Dermis microvascular lymphatic vessel endothelial cell (primary cell): ENCODE measurements at places on chromosomes 12 and 14.

GRCh38 chr14:80923368-80923767, 18.2 kb downstream of the CEP128 start:
- no peak for DNase-seq

DNA sequence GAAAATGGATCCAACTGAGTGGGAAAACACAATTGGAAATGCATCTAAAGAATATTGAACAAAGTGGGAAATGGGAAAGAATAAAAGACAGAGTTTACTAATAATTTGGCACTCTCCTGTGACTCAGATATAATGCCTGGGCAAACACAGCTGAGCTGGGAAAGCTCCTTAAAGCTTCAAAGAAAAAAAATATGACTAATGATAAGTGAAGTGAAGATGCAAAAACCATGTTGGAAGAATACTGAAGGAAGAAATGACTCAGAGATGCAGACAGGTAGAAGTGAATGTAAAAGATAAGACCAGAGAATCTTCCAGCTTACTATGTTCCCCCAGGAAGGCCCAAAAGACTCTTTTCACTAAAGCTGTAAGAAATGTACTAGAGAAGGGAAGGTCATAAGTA, 62.4 kb upstream of the FOXG1 start:
- no peak for DNase-seq

DNA sequence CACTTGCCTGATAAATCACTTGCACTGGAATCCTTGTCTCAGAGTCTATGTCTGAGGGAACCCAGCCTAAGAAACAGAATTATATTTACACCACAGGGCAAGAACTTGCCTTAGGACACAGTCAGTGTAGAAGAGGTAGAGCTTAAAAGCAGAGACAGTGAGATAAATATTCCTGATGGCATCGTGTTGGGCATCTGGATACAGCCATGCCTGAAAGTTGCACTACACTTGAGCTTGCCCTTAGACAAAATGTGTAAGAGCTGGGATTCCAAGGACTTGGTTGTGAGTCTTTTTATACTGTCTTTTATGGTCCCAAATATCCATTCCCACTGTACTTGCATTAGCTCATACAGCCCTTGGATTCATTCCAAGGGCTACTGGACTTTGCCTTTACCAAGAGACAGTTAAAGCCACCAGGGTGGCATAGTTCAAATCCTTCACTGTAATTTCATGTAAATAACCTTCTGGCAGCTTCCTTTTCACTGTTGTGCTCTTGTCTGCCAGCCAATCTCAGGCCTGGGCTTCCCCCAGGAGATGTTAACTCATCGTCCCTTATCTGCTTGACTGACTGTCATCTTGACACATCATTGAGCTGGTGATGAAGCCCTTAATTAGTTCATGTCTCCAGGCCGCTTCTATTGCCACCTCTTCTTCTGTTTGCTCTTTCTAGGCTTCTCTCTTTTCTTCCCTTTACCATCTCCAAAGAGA, 577.9 kb upstream of the TBX3 start:
- DNase-seq, result no peak

DNA sequence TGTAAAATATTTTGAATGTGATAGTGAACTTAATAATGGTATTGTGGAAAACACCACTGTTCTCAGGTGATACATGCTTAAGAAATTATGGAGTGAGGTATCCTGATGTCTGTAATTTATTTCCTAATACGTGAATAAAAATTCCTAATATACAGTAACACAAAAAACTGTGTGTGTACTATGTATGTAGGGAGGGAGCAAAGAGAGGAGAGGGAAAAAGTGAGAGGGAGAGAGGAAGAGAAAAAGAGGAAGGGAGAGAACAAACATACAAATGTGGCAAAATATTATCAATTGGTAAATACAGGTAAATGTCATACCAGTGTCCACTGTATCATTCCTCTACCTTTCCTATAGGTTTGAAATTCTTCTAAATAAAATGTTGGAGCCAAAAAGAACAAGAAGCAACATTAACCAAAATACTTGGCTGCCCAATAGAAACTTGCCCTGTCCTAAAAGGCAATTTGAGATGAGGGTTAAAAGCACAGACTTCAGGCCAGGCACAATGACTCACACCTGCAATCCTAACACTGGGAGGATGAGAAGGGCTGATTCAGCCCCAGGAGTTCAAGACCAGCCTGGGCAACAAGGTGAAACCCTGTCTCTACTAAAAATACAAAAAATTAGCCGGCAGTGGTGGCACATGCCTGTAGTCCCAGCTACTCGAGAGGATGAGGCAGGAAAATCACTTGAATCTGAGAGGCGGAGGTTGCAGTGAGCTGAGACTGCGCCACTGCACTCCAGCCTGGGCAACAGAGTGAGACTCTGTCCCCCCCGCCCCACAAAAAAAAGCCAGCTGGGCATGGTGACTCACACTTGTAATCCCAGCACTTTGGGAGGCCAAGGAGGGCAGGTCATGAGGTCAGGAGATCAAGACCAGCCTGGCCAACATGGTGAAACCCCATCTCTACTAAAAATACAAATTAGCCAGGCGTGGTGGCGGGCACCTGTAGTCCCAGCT, 14.5 kb downstream of the R3HDM2 start:
- DNase-seq, result no peak

DNA sequence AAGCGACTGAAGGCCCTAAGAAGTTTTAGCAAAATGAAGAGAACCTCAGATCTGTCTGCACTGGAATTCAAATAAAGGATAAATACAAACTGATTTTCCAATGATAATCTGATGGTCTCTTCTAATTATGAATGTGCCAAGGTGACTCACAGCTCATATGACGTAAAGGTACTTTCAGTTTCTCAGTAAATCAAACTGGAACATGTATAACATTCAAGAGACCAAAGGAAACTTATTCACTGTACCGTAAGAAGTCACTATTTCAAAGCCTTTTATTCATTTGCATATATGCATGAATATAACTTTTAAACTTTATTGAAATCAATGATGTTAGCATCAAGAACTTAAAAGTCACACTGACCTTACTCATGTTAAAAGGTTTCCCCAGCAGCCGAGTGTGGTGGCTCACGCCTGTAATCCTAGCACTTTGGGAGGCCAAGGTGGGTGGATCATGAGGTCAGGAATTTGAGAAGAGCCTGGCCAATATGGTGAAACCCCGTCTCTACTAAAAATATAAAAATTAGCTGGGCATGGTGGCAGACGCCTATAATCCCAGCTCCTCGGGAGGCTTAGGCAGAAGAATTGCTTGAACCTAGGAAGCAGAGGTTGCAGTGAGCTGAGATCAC, 52.2 kb downstream of the ATXN2 start:
- DNase-seq, result peak; percentile 20

DNA sequence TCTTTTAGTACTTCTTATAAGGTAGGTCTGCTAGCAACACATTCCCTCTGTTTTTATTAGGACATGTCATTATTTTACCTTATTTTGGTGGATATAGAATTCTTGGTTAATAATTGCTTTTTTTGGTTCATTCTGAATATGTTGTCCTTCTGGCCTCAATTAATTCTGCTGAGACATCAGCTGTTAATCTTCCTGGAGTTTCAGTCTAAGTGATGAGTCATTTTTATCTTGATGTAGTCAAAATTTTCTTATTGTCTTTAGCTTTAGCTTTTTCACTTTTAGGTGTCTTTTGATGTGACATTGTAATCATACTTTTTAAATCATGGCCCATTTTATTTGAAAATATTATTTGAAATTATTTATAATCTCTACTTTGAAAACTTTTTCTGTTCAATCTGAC, 104.9 kb upstream of the PMCH start:
- no peak for DNase-seq

DNA sequence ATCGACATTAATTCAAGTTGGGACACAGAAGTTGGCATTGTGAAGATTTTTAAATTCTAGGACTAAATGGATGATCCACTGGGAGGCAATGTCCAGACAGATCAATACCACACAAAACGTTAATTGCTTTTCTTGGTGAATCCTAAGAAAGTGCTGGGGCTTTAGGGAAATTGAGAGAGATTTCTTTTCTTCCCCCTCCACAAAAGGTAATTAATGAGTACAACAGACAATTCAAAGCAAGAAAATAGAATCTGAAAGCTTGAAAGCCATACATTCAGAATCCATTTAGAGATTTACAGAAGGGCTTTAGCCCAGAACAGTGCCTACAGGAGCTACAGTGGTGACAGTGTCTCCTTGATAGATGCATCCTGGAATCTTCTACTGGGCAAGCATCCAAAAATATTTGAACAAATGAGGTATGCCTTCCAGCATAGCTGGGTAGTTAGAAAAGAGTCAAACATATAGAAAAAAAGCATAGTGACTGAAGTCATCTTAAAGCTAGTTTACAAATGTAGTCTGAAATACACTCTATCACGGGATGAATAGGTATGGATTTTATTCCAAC, 718.1 kb downstream of the DIO2 start:
- no peak for DNase-seq

GRCh38 chr12:15601210-15601800, 187.9 kb downstream of the EPS8 start:
- no peak for DNase-seq

- no peak for DNase-seq
Observed at GRCh38 chr12:47988073-47989022, 15.9 kb downstream of the COL2A1 start.

DNA sequence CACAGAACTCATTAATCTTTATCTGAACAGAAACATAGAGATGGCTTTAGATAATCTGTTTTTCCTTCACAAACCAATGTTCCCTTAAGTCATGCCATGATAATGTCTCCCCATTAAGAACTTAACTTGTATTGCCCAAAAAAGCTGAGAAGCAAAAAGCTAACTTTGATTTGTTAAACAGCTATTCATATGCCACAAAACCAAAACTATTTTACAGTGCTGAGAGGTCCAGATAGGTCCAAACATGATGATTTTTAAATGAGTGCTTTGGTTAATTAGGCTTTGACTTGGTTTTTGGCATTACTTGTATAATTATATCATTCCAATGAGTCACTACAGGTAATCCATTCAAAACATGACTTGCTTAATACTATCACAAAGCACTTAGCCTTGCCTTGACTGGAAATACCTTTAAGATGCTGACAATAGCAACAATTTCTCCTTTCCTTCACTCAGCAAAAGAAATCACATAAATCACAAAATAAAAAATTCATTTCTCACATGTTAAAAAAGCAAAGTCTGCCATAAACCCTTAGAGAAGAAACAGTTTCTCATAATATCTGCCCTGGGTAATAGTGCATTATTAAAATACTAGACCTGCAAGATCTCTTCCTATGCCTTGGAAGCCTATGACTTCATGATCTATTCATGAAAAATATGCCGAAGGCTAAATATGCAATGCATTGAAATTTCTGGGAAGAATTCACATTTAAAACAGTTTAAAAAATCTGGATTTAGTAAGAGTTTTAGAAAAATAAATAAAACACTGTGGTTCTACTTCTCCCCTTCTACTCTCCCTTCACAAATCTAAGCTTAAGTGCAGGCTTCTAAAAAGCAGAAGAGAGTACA, 52.0 kb upstream of the SAV1 start:
- no peak for DNase-seq

- peak; percentile 85 for DNase-seq
Observed at GRCh38 chr12:90280564-90281058, 572.0 kb upstream of the ATP2B1 start.

GRCh38 chr12:19642345-19642744, 203.1 kb downstream of the AEBP2 start:
- no peak for DNase-seq

DNA sequence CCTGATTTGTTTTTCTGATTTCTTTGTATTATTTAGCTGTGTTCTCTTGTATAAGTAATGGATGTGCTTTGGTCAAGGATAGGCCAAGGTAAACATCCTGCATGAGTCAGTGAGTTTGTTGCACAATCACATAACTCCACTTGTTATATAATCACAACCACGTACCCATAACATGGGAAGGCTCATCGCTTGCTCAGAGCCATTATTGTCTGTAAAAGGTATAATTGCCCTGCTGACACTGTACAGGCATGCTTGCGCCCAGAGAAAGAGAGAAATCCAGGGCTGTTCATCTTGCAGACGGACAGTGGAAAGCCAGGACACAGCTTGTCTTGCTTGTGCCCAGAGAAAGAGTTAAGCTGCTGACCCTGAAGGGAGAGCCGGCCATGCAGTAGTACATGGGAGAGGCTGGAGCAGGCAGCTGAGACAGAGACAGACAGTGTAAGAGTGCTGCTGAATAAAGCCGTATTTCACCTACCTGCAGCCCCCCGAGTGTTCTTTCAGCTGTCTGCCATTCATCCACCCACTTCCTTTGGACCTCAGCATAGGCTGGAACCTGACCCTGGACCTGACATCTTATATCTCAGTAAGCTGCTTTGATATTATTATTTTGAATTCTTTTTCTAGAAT, 174.7 kb upstream of the DAAM1 start:
- DNase-seq, result peak; percentile 9

DNA sequence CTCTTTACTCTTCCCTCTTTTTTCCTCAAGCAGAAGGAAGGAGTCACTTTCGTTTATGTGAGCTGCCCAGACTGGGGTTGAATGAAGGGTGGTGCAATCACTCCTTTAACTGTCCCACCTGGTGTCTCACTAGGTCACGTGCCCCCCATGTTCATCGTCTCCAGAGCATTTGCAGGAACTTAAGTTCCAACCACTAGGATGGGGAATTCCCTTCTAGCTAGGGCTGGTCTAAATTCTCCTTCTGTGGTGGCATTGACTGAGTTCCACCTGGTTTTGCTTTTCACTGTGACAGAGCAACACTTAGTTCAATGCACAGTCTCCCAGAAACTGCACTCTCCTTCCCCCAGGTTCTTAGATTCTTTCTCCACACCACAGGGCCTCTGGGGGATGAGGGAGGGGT, 9.5 kb downstream of the FANCM start:
- no peak for DNase-seq

- DNase-seq, result no peak
Observed at GRCh38 chr12:111788178-111788654, 21.5 kb downstream of the ALDH2 start.

- no peak for DNase-seq
Observed at GRCh38 chr12:56086608-56087007, 6.6 kb downstream of the ERBB3 start.

- DNase-seq, result no peak
Observed at GRCh38 chr14:62597143-62597542, 448.1 kb downstream of the KCNH5 start.

DNA sequence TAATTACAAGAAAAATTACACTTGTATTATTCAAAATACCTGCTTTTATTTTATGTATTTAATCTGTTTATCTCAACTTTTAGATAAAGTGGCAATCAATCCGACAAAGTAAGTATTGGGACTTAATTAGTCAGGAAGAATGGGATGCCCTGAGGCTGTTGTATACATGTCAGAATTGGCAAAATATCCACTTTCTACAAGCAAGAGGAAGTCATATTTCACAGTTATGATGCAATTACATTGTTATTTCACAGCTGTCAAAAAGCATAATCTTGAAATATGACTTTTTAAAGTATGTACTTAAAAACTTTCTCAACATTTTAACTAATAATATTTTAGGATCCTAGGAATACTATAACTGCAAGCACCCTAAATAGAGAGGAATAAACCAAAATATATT, 357.1 kb upstream of the MGAT4C start:
- DNase-seq, result no peak

DNA sequence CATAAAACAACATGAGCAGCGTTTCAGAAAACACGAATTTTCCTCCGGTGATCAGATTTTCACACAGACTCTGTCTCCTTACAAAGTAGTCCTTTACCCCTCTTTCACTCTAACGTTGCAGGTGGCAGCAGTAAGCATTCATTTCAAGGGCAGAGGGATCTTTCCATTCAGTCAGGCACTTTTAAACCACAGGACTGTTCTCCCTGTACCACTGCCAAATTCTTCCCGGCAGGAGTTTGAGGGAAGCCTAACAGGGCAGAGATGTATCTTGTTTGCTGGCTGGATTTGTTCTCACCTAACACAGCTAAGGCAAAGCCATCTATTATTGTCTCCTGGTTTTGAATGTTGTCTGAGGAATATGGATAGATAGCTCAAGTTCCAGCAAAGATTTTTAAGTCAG, 1187.3 kb upstream of the SEL1L start:
- no peak for DNase-seq
